Activated T-cell treated with anti-CD3 and anti-CD28 coated beads, Interleukin-2, amount 50 U/mL, for 72 hours (primary cell): ENCODE measurements at places on chromosomes 12 and 14.
A peak's percentile ranks its signal among the peaks of the same experiment; 100 is the strongest.

- DNase-seq: peak; percentile 86
Observed at GRCh38 chr14:23321572-23322547, 603 bp downstream of the PABPN1 start.

- DNase-seq: no peak
Observed at GRCh38 chr12:93639406-93639805, 37.8 kb upstream of the CRADD start.

GRCh38 chr14:58426670-58427280, 556 bp downstream of the TIMM9 start:
- peak; percentile 70 for DNase-seq

GRCh38 chr12:99439399-99439798, 208.2 kb upstream of the GARIN6 start:
- no peak for DNase-seq

DNA sequence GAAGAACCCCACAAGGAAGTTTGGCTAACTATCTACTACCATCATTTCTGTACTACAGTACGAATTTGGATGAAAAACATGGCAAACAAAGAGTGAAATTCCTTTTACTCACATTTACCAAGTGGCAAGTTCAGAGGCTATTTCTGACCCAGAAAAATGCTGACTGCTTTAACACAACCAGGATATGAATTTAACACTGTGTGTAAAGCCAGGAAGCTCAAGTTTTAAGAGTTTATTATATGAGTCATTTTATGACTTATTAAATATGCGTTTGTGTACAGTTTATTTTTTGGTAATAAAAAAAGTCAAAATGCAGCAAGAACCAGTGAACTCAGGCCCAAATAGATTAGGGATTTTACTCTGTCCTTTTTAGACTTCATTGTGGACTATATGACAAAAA, 58.4 kb upstream of the STAC3 start:
- DNase-seq: no peak

DNA sequence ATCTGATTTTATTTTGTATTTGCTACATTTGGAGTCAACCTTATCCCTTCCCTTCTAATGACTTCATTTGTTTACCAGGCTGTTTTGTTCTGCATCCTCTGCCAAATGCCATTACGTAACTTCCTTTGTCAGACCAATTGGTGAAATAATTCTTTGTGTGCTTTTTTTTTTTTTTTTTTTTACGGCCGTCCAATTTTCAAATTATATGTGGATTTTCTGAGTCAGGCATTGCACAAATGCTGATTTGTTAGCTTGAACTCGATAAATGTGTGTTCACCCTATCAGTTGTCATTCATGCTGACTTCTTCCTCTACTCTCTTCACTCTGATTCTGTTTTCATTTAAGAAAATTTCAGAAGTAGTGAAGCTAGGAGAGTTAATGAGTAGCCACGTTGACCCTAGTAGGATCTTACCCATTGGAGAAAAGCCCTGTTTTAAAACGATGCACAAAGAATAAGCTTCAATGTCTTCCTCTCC, 386.2 kb downstream of the DIO2 start:
- DNase-seq: no peak

DNA sequence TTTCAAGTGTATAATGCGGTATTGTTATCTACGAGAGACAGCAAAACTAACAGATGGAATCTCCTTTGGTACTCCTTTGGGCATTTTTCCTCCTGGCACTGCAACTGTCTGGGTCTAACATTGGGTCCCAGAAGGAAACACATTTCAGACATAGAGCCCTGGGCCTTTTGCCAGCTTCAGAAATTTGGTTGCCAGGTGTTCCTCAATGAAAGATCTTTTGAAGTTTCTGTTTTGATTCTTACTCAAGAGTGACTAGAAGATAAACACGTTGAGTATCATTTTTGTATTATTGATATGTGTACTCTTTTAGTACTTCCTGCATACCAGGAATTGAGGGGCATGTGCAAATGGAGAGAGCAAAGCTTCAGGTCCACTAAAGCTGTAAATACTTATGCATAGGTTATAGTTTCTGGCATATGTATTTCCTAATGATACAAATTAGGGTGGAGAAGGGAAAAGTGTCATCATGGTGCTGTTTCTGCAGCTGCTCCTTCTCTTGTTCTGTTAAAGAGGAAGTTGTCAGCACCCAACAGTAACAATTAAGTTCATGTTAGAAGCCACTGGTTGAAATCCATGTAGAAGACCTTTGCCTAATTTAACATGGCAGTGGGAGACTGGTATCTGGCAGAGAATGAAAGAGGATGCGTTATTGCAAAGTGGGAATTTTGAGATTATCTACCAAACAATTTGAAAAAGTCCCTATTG, 53.5 kb downstream of the SLC38A6 start:
- DNase-seq: peak; percentile 2

DNA sequence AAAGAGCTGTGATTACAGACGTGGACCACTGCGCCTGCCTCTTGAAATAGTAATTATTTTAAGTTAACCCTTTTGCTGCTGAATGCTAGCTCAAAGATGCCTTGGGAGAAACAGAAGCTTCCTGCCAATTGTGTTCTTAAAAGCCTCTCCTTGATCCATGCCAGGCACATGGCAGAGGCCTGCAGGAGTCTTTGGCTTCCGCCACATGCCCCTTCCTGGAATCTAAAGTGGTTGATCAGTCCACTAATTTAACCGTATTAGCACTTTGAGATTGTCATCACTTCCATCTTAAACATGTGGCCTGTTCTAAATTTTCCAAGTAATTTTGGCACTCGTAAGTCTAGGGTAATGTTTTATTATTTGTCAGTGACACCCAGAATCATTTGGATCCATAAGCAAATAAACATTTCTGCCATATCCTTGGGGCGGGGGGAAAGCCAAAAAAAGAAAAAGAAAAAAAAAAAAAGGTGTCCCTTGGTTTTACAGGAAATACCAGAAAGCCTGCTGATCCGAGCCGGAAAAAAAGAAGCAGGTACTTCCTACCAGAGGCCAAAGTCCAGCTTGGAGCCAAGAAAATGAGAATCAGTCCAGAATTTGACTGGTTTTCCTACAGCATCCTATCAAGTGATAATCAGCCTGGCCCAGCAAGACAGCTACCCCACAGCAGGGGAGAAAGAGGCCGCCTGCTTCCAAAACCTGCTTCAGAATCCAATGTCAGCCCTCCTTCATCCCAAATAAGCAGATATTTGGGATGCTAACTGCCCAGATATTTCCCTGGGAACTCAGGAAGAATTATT, 104.8 kb downstream of the KCNK10 start:
- no peak for DNase-seq
